Karpas-422 (cell line): ENCODE measurements at places on chromosomes 7 and 10.

DNA sequence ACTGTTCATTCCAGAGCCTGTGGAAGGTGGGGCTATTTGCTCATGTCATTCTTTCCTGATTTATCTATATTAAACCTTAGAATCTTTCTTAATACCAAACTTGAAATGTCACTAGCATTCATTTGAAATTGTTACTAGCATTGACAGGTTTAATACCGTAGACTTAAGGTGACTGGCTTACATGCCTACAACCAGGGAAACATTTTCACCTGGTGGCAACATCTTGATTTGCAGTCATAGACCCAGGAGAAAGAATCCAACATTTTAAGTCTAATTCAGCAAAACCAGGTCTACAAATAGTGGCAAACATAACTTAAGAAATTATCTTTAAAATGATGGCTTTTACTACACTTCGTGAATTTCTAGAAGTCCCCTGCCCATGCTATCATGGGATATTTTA is 353.7 kb downstream of the HTR7 start:
- no peak for DNase-seq

- DNase-seq, result no peak
Measured at GRCh38 chr7:24152356-24152755, 131.6 kb upstream of the NPY start.

GRCh38 chr7:16839646-16840045 is 34.8 kb upstream of the AGR2 start:
- no peak for DNase-seq

DNA sequence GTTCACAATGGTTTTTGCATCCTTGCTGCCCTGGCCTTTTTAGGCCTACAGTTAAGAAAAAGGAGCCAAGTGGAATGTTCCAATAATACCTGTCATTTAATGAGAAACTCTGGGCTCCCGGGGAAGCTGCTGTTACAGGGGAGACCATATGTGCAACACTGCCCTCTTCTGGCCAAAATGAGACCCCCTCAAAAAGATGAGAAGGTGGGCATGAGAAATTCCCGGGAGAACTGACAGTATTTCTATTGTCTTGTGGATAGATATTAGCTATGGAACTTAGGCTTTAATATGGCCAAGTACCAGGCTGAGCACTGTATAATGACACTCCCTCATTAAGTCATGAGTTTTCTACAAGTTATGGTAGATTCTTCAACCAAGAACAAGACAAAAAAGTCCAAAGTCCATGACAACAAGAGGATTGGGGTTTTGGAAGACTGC is 99.4 kb downstream of the CCDC3 start:
- DNase-seq, result peak; percentile 81

GRCh38 chr10:105800641-105801040 is 1159.6 kb downstream of the SORCS3 start:
- DNase-seq, result no peak

DNA sequence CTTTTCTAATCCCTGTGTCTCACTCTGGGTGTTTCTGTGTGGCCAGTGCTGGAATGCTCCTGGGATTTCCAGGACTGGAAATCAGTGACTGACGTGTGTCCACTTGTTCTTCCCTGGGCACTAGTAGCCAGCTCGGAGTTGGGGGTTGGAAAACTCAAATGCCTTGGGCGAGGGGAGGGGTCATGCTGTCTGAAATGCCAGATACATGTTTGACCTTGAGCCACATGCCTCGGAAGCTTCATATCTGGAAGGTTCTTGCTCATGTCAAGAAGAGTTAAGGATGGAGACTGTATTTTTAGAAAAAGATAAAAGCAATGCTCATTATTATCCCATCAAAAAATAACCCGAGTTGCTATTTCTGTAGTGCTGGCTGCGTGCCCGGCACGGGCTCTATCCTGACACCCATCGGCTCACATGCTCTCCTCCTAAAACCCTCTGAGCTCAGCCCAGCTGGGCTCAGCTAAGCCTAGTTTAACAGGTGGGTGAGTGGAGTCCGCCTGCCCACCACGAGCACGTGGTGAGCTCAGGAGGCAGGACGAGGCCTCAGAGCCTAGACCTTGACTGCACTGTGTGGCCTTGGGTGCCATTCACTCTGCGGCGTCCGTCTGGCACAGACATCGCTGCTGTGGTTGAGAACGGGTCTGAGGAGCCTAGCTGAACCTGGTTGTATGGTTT is 6.4 kb downstream of the DPYSL4 start:
- no peak for DNase-seq

GRCh38 chr10:124697837-124698544 is 46.2 kb downstream of the FAM53B start:
- DNase-seq, result no peak

DNA sequence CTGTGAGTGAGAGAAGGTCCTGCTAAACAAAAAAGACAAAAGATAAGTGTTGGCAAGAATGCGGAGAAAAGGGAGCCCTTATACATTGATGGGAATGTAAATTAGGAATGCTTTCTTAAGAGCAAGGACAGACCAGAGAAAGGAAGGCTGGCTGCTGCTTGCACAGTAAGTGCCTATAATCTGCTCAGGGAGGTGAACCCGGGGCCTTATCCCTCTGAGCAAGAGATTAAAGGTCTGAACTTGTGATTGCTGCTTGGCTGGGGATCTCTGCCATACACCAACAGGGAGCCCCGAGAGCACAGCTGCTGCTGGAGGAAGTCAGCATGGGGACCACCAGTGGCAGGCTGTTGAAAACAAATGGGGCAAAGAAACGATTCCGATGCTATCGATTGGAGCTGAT is 32.0 kb upstream of the CRTAC1 start:
- no peak for DNase-seq

DNA sequence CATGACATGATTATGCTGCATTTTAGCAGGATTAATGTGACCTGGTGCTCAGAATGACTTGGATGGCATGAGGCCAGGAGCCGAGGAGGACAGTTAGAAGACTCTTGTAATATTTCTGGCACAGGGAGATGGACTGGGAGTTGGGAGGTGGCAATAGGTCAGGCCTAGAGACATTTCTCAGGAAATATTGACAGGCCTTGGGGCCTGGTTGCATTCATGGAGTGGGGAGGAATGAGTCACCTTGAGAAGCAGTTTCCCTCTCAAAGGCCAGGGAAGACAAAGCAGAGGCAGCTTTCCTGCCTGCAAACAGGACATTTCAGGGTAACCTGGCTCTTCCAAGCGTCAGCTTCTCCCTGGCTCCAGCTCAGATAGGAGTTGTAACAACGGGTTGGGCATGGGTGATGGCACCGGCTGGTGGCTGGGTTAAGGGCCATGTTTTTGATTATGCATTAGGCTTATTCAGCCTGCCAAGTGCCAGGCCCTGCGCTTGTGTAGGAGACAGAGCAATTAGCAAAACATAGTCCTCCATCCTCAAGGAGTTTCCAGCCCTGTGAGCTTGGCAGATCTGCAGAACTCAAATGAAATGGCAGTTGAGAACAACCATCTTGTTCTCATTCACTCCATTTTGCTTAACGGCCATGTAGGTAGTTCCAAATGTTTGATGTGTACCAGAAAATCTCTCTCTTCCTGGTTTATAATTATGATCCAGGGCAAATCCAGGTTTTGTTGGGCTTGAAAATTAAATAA is 38.2 kb downstream of the HK1 start:
- DNase-seq, result no peak

- DNase-seq, result no peak
Measured at GRCh38 chr7:24291271-24291670, 7.3 kb downstream of the NPY start.

- DNase-seq, result no peak
Measured at GRCh38 chr7:127979113-127979727, 52.0 kb downstream of the LRRC4 start.

DNA sequence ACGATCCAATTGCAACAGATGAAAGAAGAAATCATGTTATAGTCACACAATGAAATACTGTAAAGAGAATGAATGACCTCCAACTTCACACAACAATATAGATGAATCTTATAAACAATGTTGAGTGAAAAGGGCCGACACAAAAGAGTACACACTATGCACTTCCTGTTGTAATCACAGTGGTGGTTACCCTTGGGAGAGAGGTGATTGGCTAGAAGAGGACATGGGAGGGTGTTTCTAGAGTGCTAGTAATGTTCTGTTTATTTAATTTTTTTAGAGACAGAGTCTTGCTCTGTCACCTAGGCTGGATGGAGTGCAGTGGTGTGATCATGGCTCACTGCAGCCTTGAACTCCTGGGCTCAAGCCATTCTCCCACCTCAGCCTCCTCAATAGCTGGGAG is 82.5 kb downstream of the NDUFB2 start:
- DNase-seq, result no peak

DNA sequence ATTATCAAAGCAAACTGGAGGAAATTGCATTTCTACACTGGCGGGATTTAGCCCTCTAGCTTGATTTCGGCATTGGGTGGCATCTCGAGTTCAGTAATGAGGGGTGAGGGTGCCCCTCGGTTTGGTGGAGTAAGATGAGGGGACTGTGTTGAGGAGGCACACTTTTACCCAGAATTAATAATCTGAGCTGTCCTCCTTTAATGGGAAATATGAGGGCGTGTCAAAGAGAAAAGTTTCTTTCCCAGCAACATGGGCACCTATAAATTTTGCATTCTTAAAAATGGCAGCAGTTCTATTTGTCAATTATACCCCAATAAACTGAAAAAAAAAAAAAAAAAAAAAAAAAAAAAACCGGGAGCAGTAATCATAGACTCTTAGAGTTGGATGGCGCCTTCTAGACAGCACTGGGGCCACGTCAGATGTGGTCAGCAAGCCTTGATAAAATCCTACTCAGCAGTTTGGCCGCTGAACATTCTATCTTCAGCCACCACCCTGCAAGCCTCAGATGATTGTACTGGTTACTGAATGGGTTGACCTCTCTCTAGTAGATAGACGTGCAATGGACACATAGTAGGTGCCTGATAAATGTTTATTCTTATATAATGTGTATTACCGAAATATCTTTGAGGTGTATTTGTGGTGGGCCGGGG is 931 bp downstream of the PAPSS2 start:
- no peak for DNase-seq

DNA sequence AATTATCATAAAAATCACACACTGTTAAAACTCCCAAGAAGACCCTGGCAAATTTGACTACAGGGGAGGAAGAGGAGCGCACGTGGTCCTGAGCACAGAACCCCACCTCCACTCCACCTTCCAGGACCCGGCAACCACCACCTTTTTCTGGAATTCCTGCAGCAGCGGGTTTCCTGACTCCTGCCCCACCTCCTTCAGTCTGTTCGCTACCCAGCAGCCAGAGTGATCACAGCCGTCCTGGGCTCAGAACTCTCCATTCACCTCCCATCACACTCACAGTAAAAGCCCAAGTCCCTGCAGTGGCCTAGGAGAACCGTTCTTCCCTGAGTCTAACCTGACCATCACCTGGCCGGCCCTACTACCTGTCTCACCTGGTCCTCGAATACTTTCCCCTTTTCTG is 107.4 kb upstream of the FAM204A start:
- DNase-seq, result no peak

GRCh38 chr10:81096558-81096957 is 558.9 kb downstream of the SH2D4B start:
- DNase-seq, result no peak

GRCh38 chr10:86642021-86642420 is 12.3 kb upstream of the OPN4 start:
- no peak for DNase-seq

- DNase-seq, result no peak
Measured at GRCh38 chr7:17633067-17633466, 307.2 kb downstream of the SNX13 start.

DNA sequence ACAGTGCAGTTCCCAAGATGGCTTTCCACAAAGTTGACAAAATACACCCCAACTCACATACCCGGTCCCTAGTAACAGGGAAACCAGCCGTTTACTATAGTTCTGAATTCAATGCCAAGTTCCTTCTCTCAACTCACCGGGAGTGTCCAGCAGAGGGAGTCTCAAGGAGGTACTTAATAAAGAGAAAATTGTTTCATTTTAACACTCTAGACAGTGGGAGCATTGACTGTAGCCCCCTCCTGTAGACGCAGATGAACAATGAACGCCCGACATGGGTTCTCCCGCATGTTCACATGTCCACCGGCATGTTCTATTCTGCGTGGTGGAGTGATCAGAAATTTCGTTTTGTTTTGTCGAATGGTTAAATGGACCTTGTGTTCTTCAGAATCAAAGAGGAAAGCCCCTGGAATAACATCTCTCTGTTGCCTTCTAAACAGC is 1.9 kb downstream of the HIPK2 start:
- DNase-seq, result peak; percentile 84

- DNase-seq, result no peak
Measured at GRCh38 chr7:33639552-33640197, 265.7 kb upstream of the BMPER start.

GRCh38 chr10:79178614-79179163 is 109.9 kb downstream of the ZMIZ1 start:
- no peak for DNase-seq

DNA sequence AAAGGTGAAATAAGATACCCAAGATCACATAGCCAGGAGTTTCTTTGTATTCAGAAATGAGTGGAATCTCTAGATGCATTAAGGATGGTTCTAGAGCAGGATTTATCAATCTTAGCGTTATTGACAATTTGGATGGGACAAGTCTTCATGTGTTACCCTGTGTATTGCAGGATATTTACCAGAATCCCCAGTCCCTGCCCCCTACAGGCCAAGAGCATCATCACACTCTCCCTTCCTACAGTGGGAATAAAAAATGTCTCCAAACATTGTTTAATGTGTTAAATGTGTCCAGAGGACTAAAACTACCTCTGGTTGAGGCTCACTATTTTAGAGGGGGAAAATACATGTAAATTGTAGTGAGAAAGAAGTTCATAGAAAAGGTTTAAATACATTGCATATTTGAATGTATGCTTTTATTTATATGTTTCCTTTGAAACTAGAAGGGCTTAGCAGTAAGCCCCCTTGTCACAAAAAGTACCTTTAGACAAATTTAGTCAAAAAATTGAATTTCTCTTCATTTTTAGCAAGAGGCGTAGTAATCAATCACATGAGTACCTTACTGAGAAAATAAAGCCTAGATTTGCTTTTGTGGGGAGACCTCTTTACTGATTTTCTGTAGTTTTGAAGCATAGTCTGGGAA is 141.2 kb downstream of the MLLT10 start:
- DNase-seq, result peak; percentile 67

DNA sequence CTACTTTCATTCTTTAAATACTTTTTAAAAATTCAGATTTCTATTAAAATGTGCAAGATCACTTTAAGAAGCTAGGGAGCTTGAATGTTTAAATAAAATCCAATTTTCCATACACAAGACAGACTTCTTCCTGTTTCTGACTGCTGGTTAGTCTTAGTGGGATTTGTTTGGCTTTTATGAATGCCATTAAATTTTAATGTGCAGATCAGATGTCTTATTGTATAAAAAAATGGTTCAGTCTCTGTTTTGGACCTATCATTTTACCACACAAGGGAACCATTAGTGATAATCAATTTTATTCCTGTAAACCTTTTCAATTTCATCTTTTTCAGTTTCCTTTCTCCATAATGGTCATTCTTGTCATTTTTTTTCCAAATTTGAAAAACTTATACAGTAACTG is 63.2 kb downstream of the VCL start:
- no peak for DNase-seq
